ENCODE measurements at places on chromosomes 2 and 18. TPM values are rescaled to one million over a fixed set of nuclear protein-coding genes. Genes with fewer than 3 reads are reported as not detected.

- DNase-seq, result no peak
Measured at GRCh38 chr2:220555961-220556630, 928.7 kb downstream of the SLC4A3 start.

Gene OR6B2
- not detected for total RNA-seq

- DNase-seq, result no peak
Measured at GRCh38 chr2:24469148-24469650, 21.9 kb upstream of the NCOA1 start.

Gene TNFRSF11A
- total RNA-seq, result 7.4 TPM

DNA sequence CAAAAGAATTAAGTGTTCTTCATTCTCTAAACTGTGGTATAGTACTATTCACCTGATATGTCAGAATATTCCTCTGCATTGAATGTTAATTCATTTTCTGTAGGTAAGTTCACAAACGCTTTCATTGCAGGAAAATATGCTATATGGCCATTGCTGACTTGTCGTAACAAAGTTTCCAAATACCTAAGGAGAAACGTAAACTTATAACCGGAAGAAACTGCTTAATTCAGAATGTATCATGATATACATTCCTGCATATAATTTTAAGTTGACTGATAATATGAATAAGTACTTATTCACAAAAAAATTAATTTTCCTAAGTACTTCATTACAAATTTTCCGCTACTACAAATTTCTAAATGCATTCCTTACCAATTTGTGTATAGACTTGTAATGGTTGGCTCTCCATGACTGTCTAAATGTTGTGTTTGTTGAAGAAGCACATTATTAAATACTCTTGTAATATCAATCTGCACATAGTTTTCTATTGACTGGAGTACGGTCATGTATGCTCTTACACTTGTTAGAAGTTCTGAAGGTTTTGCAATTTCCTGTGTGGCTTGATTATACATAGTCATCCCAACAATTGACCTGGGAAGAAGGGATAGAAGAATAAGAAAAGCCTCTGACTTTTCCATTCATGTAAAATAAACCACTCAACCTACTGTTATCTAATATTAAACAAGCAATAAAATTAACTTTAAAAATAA is 85.4 kb downstream of the NCKAP1 start:
- DNase-seq, result no peak

Gene CHAC2
- total RNA-seq, result 10.3 TPM

DNA sequence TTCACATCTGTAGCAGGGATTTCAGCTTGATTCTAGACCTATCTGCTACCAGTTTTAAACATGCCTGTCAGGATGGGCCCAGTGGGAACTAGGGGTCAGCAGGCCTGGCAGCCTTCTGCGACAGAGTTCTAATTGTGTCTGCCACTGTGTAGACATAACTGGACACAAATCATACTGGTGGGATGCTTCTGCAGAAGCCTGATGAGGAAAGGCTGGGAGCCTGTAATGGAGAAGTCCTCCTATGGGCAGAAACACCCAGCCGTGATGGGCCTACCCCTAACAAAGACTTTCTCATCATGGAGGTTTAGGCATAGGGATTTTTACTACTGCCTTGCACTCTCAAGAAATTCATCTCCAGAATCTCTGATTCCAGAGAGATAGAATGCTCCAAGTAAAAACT is 166.9 kb downstream of the PDE11A start:
- no peak for DNase-seq

GRCh38 chr2:167749016-167749415 is 498.4 kb downstream of the STK39 start:
- DNase-seq, result no peak

- DNase-seq, result no peak
Measured at GRCh38 chr2:238220892-238221521, 17.5 kb upstream of the ILKAP start.

DNA sequence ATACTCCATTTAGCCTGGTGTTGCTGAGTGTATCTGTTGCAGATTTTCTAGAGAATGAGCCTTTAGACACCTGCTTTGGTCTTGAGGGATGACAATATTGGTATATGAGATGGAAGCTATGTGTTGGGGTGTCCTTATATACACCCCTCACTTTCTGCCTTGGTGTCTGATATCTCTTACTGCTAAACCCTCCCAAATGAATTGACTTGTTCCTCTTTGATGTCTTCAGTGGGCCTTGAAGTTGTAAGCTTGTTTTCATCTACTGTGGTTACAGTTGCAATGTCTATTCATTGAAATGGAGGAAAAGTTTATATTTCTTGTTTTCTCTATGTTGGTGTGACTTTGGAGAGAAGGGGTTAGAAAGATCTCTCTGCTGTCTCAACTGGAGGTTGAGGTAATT is 18.9 kb downstream of the RAB10 start:
- DNase-seq, result no peak

Gene SLC5A7
- total RNA-seq, result not detected

DNA sequence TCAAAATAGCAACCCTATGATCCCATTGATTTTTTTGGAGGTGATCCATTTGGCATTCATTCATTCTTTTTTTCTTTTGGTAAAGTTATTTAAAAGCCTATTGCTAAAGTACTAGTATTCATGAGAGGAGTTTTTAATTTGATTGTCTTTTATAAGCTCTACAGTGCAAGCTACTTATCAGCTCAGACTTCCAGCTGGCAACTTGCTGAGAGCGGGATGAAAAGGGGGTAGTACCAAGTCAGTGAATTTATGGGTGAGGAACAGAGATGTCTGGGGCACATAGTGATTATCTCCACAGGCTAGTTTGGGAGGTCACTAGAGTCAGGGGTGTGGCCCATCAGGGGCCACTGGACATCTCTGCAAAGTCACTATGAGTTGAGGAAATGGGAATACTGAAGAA is 202.4 kb downstream of the PIK3C3 start:
- DNase-seq, result no peak

Data from HT-29 (cell line).